Activated naive CD4-positive, alpha-beta T cell treated with anti-CD3 and anti-CD28 coated beads, Interleukin-2, amount 10 ng/mL, durations not matched to agents 5 hours and 36 hours (primary cell): ENCODE measurements at places on chromosomes 1 and 21. TPM values are rescaled to one million over a fixed set of nuclear protein-coding genes. Genes with fewer than 3 reads are reported as not detected.

SLC6A17 gene
- total RNA-seq, result not detected

ITLN2 gene
- total RNA-seq, result not detected

PRAMEF9 gene
- total RNA-seq, result not detected

GBP6 gene
- total RNA-seq, result 0.40 TPM

KRTAP19-3 gene
- total RNA-seq, result not detected

NUDT4B gene
- 0.38 TPM for total RNA-seq
